ENCODE measurements at places on chromosomes 12 and 14.

- DNase-seq, result no peak
Observed at GRCh38 chr14:30118992-30119640, 191.5 kb upstream of the PRKD1 start.

DNA sequence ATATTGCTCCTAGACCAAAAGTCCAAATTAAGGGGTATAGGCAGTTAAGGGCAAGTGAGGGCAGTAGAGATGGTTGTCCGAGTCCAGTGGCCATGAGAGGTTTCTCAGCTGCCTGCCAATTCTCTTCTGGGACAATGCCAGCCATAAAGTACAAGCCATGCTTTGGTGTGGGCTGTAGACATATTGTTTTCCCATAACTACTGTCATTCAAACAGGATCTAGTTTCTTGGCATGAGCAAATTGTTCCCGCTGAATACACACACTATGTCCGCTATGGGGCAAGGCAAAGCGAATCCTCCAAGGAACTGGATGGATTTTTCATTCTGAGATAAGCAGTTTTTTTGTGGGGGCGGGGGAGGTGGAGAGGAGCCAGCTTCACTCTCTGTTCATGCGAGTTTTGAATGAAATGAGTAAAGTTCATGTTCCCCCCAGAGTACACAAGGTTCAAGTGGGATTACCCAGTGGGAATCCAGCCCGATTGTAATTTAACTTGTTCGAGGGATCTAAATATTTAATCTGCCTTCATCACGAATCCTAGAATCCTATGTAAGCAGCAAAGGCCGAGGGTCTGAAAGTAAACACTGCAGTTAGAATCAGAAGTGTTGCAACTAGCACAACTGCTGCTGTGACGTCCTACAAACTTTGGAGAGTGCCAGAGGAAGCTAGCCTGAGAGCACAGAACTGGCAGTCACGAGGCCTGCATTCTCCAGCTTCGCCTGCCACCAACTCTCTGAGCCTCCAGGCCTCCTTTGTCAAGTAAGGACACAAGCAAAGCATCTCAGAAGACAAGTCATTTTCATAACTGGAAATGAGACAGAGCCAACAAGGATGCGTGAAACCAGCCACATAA lies 137.0 kb downstream of the CRADD start:
- peak; percentile 15 for DNase-seq

DNA sequence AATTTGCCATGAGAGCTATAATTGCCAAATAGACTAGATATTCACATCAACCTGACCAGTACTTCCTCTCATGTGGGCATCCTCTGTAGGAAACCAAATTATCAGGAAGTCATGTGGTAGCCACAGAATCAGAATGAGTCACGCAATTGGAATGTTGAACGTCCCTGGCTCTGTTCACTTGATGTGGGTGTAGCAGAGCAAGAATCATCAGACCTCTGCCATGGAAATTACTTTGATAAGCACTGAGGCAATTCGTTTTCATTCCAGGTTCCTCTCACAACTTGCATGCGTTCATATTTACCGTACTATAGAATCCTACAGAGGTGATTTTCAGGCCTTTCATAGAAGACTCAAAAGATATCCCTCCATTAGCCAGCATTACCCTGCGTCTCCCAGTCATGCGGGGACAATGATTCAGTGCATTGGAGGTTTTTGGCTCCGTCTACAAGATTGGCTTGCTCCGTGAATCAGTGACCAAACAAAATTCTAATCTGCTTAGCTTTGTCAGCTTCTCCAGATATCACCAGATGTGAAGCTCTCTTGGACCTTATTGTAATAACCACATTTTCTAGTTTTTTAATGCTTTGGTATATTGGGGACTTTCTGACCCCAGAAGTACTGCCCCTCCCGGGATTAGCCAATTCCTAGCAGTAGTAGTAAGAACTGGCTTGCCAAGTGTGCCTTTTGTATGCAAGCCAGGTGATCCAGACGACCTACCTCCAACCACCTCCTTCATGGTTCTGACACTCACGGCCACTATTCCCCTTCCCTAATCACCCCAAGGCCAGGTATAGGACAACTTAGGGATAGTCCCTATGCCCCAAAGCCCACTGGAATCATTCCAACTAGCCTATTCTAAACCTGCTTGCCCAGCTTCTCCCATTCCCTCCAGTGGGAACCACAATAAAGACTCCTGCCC lies 133.4 kb downstream of the KICS2 start:
- peak; percentile 73 for DNase-seq

- DNase-seq, result no peak
Observed at GRCh38 chr12:54042970-54043853, 10.4 kb downstream of the HOXC5 start.

- DNase-seq, result no peak
Observed at GRCh38 chr14:56274556-56274955, 156.3 kb downstream of the PELI2 start.

DNA sequence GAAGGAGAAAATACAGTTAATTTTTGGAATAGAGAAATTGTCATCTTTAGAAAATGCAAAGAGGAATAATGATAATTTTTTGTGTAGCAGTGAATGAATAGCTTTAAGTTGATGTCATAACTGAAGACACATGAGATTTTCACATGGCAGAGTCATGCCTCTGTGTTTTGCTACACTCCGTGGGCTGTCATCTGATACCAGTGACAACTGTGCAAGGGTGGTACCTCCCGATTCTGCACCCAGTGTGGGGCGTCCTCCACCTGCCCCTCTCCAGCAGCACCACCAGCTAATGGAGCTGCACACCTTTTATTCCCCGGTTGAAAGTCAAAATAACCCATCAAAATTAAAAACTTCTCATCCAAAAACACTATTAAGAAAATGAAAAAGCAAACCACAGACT lies 47.2 kb downstream of the ANKRD9 start:
- no peak for DNase-seq

DNA sequence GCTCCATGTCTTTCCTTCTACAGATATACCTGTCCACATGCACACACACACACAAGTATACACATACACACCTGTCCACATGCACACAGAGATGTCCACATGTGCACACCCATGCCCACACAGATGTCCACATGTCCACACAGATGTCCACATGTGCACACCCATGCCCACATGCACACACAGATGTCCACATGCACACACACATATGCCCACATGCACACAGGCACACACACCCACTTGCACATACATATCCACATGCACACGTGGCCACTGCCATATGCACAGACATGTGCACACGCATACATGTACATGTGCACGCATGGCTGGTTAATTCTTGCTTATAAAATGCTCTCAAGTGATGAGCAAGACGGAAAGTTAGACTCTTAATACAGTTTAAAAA lies 32.2 kb downstream of the ELK3 start:
- DNase-seq, result no peak

GRCh38 chr14:67372833-67373232 lies 12.7 kb downstream of the EIF2S1 start:
- DNase-seq, result no peak

DNA sequence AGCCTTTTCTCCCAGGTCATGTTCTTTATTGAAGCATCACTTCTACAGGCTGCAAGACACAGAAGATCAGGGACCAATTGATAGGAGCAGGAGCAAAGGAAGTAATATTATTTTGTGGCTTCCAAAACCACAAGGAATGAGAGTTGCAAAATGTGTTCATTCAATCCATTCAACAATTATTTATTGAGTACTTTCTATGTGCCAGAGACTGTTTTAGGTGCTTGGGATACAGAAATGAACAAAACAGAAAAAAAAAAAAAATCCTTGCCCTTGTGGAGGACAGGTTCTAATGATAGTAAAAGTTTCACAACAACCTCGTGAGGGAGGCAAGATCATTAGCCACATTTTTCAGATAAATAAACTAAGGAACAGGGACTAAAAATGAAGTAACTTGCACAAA lies 20.1 kb upstream of the DACT1 start:
- no peak for DNase-seq

DNA sequence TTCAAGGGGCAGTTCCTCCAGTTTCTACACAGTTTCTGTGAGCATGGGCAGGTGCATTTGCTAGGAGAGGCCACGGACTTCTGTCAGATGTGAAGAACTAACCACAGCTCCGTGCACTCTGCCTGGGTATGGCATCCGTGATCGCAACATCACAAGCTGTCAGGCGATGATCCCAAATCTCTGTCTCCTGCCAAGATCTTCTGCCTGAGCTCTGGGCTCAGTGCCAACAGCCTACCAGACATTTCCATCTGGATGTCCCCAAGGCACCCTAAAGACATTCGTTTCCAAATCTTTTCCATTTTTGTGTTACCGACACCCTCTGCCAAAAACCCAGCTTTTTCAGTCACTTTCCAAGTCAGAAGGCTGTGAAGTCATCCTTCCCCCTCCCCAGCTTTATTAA lies 292.1 kb downstream of the GLT1D1 start:
- DNase-seq, result peak; percentile 6

DNA sequence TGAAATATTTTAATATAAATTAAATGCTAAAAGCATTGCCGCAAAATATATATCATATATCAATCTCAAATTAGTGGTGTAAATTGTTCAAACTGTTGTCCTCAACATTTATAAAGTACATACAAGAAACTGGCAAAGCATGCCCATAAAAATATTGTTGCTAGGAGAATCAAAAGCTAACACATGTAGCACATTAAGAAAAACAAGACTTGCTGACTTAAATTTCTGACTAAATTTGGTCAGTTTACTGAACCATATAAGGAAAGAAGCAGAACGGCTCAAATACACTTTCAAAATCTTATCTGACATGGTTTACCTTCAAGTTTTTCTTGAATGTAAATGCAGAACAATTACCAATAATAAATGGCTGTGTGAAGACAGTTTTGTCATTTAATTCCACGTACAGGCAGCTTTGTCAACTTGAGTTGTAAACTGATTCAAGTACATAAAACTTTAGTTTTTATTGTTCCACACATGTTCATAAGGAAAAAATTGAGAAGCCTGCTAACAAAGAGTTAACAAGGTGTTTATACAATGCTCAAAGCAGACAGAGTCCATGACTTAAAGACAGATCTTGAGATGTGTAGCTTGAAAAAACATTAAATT lies 50.4 kb downstream of the PPP1R12A start:
- DNase-seq, result no peak

Data from NCI-H2029 (cell line).